ENCODE measurements at places on chromosomes 3 and 15. TPM values are rescaled to one million over a fixed set of nuclear protein-coding genes. Genes with fewer than 3 reads are reported as not detected.

DNA sequence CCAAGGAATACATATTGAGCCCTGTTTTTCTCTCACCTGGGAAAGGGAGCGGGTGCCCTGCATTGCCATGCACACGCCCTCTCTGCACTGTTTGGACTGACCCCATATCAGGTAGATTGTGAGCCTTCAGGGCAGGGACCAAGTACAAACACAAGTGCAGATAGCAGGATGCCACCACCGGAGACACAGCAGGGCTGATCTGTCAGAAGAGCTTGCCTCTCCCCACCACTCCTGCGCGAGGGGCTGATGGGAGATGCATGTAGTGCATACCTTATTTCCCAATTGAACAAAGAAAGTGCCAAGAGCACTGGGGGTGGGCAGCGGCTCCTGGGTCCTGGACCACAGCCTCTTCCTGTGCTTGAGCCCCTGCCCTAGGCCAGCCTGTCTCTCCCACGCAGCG lies 9.0 kb upstream of the SLCO2A1 start:
- DNase-seq, result no peak

GRCh38 chr3:131036200-131036816 lies 9.6 kb downstream of the NEK11 start:
- no peak for DNase-seq

Gene SLC28A2
- not detected for total RNA-seq

DNA sequence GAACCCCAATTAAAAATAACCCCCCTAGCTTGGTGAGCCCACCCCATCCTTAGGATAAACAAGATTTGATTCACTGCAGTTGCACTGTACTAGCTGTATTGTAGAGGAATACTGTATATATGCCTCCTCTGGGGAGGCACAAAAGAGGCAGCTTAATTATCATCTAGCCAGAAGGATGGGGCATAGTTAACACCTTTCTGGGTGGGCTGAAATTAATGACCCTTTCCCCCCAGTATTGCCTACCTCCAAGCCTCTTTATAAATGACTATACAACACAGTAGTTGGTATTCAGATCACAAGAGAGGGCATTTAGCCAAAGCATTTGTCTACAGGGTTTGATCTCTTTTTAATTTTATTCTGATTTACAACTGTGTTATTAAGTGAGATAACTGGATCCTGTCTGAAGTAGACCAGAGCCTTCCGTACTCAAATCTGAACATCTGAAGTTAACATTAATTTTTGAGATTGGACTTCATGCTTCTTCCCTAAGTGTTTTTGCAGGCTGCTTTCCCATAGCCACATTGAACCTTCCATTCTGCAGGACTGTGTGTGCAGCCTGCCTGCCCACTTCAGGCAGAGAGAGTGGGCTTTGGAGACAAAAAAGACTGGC lies 807.0 kb upstream of the ARRDC4 start:
- DNase-seq, result no peak

DNA sequence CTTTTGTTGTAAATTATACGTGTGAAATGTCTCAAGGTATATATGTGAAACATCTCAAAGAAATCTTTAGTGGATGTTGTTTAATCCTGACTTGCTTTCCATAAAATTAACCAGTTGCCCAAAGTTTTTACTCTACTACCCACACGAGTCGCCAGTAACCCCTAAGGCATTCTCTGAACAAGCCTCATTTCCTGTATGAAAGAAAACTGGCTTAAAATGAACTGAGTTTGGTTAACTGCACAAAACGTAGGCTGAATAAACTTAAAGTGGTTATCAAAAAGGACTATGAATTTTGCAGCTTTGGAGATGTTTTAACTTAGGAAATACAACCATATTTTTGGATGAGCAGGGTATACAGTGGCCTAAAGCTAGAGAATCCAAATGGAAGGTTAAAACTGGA lies 2.7 kb upstream of the APPL1 start:
- DNase-seq, result no peak

DNA sequence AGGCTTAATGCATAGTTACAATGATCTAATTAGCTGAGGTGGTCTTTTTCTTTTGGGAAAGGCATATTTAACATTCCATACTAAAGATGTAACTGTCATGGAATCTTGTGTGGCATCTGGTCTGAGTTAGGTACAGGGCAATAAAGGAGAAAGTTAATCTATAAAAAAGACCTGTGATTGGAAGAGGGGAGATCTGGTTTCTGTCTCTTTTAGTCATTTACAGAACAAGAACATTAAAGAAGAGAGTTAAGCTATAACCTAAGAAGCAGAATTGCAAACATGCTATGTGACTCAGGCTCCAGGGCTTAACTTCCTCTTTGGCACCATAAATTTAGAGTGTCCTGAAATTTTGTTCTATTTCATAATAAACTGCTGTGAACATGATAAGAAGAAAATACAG lies 47.2 kb upstream of the MME start:
- no peak for DNase-seq

GRCh38 chr3:29438580-29438979 lies 157.7 kb downstream of the RBMS3 start:
- no peak for DNase-seq

GRCh38 chr3:72636969-72637597 lies 211.2 kb downstream of the SHQ1 start:
- DNase-seq, result no peak

DNA sequence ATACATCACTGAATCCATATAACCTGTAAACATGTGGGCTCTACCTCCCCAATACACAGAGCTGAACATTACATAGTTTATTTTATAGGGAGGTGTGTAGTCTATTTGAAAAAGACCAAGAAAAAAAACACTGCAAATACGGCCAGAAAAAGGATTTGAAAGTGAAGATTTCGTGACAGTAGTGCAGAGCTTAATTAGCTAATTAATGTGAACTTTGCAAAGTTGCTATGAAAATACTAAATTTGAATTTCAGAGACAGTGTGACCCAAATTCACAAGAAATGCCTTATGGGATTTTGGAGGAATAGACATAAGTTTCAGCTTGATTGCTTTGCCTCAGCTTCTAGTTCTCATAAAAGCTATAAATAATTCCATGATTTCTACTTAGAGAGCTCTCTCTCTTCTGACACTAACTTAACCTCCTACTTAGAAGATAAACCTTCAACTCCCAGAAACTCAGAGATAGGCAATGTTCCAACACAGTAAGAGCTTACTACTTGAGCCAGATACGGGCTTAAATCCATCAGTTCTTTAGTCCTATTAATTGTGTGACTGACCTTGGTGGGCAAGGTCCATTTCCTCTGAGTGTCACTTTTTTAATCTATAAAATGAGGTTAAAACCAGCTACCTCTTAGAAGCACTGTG lies 87.3 kb upstream of the THBS1 start:
- no peak for DNase-seq

DNA sequence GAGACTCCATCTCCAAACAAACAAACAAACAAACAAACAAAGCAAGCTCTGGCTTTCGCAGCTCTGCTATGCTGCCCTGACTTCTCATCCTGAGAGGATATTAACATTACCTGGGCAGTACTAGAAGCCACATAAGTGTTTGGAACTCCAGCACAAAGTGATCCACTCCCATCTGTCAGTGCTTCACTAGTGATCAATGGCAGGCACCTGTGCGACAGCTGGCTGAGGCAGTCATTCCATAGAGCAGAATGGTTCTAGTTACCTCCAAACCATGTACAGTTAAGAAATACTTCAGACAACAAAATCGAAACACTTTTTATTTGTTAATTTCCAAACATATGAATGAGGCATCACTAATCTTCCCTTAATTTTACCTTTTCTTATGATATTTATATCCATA lies 2.8 kb upstream of the MB21D2 start:
- no peak for DNase-seq

Gene PRKAR2A
- total RNA-seq, result 52.8 TPM

Gene SERPINI1
- 13.8 TPM for total RNA-seq

DNA sequence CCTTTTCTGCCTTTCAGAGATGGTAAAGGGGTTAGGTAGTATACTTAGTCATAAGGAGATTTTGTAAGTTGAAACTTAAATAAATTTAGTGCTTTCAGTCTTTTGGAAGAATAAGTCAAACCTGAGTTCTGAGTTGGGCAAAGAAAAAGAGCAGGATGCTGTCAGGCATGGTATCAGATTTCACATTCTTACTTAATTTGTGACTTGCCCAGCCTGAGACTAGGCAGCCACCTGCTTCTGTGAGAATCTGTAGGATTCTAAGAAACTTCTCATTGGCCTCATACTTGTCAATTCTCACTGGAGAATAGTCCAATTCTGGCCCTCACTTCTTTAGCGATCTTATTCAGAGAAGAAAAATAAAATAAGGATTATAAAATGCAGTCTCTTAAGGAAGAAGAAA lies 577.5 kb downstream of the DIPK2A start:
- no peak for DNase-seq

GRCh38 chr3:79019137-79019923 lies 748.5 kb downstream of the ROBO1 start:
- DNase-seq, result peak; percentile 90

Gene CCDC80
- 241 TPM for total RNA-seq

DNA sequence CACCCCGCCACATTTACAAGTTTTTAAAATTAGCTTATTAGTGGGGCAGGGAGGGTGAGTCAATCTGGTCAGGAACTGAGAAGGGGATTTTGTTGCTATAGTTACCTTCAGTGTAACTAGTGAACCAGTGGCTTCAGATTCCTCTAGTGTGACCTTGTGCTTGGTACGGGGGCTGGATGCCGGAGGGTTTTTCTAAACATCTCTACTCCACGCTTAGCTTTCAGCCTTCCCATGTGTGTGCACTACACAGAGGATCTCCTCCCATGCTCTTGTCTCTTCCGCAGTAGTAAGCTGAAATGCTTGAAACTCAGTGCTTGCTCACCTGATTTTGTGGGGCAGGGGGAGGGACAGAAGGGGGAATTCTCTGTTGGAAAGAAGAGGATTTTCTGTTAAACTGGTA lies 67.9 kb upstream of the AKAP13 start:
- no peak for DNase-seq

- no peak for DNase-seq
Measured at GRCh38 chr15:70034596-70034995, 63.1 kb downstream of the TLE3 start.

Gene CFAP100
- not detected for total RNA-seq

- DNase-seq, result no peak
Measured at GRCh38 chr15:68409736-68410370, 22.1 kb downstream of the ITGA11 start.

Gene SLC33A1
- 27.1 TPM for total RNA-seq

- no peak for DNase-seq
Measured at GRCh38 chr15:88400591-88401250, 66.5 kb downstream of the MRPL46 start.

DNA sequence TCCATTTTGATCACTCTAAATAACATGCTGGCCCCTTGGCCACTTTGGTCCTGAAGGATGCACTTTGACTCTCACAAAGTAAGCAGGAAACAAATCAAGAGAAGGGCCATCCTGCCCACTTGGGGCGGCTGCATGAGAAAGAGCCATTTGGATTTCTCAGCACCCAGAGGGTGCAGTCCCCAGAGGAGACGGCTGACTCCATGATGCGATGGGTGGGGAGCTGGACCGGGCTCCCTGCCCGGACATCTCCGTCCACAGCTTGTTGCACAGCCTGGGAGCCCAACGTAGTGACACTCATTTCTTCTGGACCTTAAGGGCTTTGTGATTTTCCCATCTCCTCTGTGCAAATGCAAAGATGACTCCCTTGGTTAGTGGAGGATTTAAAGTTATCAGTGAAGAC lies 4.0 kb upstream of the HRH1 start:
- no peak for DNase-seq

- DNase-seq, result no peak
Measured at GRCh38 chr3:124230998-124231397, 239.1 kb upstream of the ROPN1 start.

Gene GXYLT2
- total RNA-seq, result 46.4 TPM

- peak; percentile 57 for DNase-seq
Measured at GRCh38 chr15:70491201-70491621, 272.1 kb downstream of the UACA start.

- no peak for DNase-seq
Measured at GRCh38 chr15:69145149-69145693, 15.2 kb upstream of the GLCE start.

DNA sequence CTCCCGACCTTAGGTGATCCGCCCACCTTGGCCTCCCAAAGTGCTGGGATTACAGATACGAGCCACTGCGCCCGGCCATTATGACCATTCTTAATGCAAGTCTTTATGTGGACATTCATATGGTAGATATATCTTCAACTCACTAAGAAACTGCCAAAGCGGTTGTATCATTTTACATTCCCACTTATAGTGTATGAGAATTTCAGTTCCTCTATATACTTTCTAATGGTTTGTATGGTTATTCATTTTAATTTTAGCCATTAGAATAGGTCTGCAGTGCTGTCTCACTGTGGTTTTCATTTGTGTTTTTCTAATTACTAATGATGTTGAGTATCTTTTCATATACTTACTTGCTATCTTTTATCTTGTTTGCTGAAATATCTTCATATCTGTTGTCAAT lies 32.5 kb downstream of the TCF12 start:
- no peak for DNase-seq

Gene GPR160
- total RNA-seq, result 4.1 TPM

DNA sequence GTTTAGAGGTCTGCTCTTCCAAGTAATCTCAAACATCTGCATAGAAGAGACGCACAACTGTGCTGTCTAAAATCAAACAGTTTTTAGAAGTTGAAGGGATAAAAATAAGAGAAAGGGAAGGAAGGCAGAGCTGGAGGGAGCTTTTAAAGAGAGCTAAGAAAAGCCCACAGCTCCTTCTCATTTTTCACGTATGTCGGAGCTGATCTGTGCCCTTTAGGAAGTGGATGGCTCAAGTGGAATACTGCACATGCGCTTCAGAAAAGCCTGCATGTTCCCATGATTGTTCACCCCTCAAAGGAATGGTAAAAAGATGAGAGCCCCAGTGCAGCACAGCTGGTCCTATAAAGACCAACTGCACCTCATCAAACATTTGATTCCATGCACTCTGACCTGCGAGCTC lies 207.2 kb downstream of the ADAMTS17 start:
- no peak for DNase-seq

DNA sequence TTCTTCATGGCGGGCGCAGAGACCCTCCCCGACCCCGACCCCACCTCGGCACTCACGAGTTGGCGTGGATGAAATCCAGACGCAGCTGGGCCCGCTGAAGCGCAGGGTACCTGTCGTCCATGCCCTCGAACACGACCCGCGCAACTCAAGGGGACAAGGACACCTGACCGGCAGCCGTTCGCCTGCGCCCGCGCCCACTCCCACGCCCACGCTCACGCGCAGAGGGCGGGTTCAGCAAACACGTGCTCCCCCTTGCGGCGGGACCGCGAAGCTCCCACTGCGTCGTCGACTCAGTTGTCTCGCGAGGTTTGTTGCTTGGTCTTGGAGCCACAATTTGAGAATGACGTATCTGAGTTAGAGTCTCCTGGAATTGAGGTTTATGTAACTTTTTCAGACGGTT lies at the start of gene MORC1:
MORC1 (minus strand) TSS at position 196 of the 400 bp plus-strand sequence; CDS start at position 121, 75 bp downstream.
- peak; percentile 69 for DNase-seq

Gene SOX2
- 0.24 TPM for total RNA-seq

GRCh38 chr15:59349680-59350420 lies 22.8 kb downstream of the MYO1E start:
- DNase-seq, result no peak

DNA sequence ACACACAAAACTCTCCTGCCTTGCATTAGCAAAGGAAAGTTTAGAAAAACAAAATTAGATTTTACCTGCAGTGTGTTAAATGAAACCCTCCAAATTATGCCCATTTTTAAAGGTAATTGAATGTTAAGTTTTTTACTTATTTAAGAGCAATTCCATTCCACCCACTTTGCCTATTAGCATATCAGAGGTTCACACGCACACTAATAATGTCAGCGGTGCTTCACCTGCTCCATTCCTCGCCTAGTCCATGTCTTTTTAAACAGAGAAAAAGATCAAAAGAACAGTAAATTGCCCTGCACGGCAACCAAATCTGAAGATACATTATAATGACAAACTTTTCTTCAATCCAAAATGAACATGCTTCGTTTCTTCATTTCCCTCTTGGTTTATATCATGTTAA lies 97.3 kb upstream of the LRRN1 start:
- DNase-seq, result no peak

Gene FOXB1
- not detected for total RNA-seq

Gene MST1
- 16.9 TPM for total RNA-seq

All from aorta (tissue), 5 donors.